Endodermal cell (in vitro differentiated cells): ENCODE measurements at places on chromosomes 4 and X. TPM values are rescaled to one million over a fixed set of nuclear protein-coding genes. Genes with fewer than 3 reads are reported as not detected.

DNA sequence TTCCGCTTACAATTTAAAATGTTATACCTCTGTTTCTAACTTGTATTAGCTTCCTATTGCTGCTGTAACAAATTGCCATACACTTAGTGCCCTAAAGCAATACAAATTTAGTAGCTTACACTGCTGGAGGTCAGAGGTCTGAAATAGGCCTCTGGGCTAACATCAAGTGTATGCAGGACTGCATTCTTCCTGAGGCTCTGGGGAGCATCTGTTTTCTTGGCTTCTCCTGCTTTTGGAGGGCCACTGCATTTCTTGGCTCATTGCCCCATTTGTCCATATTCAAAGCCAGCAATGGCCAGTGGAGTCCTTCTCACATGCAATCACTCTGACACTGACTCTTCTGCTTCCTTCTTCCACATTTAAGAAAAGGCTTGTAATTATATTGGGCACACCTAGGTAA is 639.8 kb upstream of the INTU start:
- DNase-seq = no peak
- H3K4me3 ChIP-seq = no peak overlapping the region
- H3K27me3 ChIP-seq = no peaks in the 10 kb centered on the region
- H3K4me1 ChIP-seq = no peaks in the 10 kb centered on the region
- H3K36me3 ChIP-seq = no peaks in the 10 kb centered on the region

DNA sequence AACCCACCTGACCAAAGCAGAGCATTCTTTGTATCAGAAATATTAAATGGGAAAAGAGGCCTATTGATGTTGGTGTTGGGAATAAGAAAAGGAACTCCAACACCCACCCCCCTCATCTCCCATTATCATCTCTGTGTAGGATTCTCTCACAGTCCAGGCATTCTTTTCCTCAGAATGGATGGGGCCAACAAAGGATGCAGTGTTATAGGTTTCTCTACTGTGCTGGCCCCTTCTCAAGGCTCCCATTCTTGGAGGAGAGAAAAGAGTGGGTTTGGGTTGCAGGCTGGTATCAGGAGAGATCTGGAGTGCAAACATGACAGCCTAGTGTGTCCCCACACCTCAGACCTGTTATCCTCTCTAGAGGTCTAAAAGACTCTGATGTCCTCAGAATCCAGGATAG is 59.6 kb downstream of the UGT8 start:
- DNase-seq = no peak
- peaks cover 5% of the 10 kb centered on the region for H3K4me1 ChIP-seq
- no peak overlapping the region for H3K4me3 ChIP-seq
- no peaks in the 10 kb centered on the region for H3K27me3 ChIP-seq
- H3K36me3 ChIP-seq = no peaks in the 10 kb centered on the region
- H3K27ac ChIP-seq = no peak overlapping the region

HSFX4 gene
- total RNA-seq = not detected in 2 replicates

DNA sequence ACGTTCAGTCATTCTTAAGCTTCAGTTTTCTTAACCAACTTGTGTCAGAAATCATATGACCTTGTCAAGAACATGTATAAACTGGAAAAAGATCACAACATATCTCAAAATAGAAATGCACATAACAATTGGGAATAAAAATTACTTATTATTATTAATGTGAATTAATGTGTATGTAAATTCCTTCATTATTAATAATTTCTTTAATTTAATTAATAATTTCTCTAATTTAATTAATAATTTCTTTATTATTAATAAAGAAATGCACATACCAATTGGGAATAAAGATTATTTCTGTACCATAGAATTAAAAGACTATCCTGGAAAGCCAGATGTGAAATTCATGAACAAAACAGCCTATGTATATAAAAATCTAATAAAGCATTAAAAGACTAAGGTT is 718.5 kb upstream of the PCDH7 start:
- H3K27ac ChIP-seq = no peak overlapping the region
- no peaks in the 10 kb centered on the region for H3K36me3 ChIP-seq
- H3K4me3 ChIP-seq = no peak overlapping the region
- H3K4me1 ChIP-seq = peaks cover 3% of the 10 kb centered on the region

- peak overlapping the region; percentile 90 for H3K4me3 ChIP-seq
- peak overlapping the region; percentile 99 for H3K27ac ChIP-seq
- H3K4me1 ChIP-seq = no peaks in the 10 kb centered on the region
- DNase-seq = peak; percentile 87
- H3K36me3 ChIP-seq = peaks cover 14% of the 10 kb centered on the region
These were observed 968 bp upstream of the NELFA start for GRCh38 chr4:2009651-2010233.

TASL gene
- total RNA-seq = not detected in 3 replicates

FGD1 gene
- 22.3 and 23.9 TPM in 2 replicates for total RNA-seq
